NCI-H1092 treated with DMSO at 0.1 percent for 48 hours (cell line): ENCODE measurements at places on chromosomes 11 and 22.

- DNase-seq, result no peak
Measured at GRCh38 chr22:50485221-50486131, 1.2 kb upstream of the MIOX start.

DNA sequence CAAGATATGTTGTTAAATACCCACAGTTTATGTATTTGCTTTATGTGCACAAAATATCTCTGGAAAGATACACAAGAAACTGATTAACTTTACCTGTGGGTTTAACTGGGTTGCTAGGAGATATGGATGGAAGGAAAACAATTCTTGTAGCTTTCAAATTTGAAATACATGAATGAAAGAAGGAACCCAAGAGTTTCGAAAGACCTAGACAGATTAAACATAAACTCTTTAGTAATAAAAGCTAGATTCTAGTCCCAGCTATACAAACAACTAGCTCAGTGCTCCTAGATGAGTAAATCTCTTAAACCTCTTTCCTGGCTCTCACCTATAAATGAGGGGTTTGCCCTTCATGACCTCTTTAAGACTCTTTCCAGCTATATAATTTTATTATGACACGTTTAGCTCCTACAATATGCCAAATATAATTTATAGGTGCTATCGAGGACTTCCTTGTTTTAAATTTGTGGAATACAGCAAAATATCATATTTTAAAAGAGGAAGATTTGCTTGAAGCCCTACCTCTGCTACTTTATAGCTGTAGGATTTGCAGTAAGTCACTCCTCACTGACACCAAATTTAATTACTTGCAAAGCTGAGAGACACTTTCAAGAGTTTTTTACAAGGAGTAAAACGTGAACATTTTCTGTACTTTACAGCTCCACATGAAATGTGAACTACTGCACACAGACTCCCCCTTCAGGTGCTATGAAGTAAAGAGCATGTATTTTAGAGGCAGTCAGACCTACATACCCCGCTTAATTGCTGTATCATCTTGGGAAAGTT is 50.7 kb downstream of the RRAS2 start:
- DNase-seq, result peak; percentile 19

DNA sequence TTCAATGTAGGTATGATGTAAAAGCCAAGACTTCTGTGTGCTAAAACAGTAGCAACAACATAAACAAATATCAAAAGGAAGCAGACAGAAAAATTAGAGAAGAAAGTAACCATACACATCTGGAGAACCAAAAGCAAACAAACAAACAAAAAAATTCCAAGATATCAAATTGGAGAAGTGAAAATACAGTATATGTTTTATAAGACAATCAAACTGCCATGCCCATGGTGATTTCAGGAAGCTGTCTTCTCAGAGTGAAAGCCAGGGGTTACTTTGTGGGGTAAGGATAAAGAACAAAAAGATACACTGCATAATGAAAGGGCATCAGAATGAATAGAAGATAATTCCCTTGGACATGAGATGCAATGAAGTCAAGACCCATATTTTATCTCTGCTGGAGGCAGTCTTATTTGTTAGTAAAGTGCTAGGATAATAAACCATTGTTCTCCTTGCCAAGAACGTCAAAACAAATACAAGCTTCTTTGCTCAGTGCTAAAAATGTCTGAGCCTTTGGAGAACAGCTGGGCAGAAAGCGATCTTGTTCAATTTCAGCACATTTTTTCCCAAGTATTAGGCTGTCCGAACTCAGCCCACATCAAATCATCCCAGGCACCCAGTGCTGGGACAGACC is 38.1 kb upstream of the LDLRAD3 start:
- DNase-seq, result no peak

- DNase-seq, result no peak
Measured at GRCh38 chr11:19546325-19546724, 166.3 kb upstream of the NAV2 start.

DNA sequence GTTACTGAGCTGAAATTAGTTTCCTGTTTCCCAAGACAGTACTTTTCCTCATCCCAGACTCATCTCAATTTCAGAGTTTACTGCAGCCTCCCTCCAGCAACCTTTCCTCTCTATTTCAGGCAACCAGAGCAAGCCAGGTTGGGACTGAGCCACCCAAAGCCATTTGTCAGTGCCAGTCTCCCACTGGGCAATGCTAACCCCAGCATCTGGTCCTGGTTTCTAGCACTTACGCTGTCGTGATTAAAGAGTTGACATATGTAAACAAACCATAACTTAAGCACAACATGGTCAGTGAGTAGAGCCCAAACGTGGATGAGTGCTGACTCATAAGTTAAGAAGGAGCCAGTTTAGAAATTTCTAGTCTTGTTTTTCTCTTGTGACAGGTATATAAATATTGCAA is 119.6 kb upstream of the BLID start:
- DNase-seq, result peak; percentile 31

DNA sequence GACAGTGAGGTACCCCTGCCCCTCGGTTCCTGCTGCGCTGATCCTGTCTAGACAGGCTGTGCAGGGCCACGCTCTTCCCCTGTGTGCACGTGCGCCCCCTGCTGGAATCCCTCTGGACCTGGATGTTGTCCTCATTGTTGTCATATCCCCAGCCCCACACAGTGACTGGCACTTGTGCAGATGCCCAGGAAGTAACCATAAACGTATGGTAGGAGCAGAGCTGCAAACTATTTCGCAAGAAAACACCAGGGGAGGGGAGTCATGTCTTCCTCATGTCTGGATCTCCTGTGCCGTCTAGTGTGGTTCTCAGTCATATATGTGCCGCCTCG is 114.7 kb downstream of the CRYBB2 start:
- DNase-seq, result peak; percentile 48

DNA sequence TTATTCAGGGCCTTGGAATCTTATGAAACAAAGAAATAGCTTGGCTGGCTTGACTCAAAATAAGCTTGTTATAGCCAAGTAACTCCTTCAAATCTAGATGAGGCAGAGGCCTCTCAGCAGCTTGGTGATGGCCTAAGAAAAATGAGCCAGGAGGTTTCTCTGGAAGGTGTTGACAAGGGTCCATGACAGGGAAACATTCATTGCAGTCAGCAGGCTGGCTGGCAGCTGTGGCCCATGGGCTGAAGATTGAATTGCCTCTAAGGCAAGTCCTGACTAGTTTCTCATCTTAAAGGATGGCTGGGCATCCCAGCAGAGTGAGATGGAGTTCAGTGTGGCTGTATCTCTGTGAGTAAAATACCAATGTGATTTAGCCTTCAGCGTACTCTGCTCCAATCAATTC is 441.0 kb downstream of the NELL1 start:
- DNase-seq, result no peak

DNA sequence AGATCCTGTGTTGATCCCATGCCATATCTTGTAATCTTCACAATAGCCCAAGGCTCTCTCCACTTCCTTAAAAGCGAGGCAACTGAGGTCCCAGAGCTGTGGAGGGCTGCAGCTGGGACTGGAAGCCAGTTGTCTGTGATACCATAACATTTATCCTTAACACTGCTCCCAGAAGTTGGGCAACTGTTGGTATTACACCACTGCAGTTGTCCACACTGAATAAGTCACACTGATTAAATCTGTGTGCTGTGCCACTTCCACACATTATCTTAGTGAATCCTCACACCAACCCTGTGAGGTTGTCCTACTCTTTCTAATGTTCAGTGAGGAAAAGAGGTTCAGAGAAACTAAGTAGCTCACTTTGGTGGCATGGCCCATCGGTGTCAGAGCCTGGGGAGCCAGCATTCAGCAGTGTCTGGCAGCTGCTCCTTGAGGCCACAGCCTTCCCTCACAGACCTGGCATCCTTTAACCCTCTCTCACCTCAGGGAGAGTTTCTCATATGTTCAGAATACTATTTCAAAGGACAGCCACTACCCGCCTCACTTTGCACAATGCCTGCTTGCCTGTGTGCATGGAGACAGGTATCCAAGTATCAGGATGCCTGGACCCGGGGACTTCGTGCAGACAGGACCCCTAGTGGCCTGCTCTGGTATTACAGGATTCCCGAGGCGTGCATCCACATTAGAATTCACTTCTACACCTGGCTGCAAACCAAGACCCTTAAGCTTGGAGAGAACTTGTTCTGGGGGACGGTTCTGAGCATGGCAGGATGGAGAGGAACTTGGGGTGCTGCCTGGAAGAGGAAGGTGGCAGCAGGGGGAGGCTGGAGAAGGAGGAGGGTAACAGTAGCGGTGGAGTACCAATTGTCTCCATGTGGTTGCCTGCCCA is 221.9 kb upstream of the TBCEL start:
- peak; percentile 75 for DNase-seq

- no peak for DNase-seq
Measured at GRCh38 chr11:97557399-97557798, 1167.6 kb downstream of the JRKL start.

DNA sequence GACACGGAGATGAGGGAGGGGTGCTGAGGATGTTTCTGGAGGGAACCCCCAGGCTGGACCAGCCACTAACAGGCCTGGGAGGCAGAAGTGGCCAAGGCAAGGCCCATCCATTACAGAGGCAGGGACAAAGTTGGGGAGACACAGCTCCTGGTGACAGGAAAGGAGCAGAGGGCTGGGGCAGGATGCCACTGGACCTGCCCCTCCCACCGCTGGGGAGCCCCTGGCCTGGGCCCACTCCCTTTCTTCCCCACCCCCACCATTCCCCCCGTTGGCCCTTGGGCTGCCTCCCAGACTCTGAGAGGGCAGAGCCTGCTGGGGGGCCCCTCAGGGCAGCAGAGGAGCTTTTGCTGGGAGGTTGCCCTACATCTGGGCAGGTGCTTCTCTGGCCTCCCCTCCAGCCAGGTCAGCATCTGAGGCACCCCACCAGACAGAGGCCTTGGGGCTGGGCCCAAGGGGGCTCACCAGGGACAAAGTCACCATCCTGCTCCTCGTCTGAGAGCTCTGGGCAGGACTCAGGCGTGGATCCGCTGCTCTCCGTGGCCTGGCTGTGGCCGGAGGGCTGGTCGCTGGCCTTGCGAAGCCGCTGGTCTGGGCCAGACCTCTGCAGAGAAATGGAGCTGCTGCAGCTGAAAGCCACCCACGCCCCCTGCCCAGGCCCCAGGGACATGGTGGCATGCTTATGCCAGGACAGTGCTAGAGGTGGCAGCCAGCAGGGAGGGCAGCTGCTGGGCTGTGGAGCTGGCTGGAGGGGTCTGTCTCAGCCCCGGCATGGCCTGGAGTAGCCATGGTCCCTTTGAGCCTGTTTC is 33.1 kb upstream of the CARS1 start:
- no peak for DNase-seq

GRCh38 chr11:102408339-102408738 is 44.2 kb downstream of the TMEM123 start:
- no peak for DNase-seq

DNA sequence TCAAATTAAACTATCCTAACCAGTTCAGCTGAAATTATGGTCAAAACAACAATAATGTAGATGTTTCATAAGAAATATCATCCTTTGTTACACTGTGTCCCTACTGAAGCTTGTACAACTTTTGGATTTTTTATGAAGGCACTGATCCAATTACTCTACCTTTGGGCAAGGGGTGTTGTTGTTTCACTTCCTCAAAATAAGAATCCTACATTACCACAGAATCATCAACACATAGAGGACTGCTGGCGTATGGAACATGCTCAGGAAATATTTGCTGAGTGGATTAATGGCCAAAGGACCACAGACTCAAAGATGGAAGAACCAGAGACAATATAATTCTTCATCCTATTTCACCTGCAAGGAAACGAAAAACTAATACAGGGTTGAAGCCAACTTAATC is 907.5 kb upstream of the CCDC90B start:
- DNase-seq, result no peak

DNA sequence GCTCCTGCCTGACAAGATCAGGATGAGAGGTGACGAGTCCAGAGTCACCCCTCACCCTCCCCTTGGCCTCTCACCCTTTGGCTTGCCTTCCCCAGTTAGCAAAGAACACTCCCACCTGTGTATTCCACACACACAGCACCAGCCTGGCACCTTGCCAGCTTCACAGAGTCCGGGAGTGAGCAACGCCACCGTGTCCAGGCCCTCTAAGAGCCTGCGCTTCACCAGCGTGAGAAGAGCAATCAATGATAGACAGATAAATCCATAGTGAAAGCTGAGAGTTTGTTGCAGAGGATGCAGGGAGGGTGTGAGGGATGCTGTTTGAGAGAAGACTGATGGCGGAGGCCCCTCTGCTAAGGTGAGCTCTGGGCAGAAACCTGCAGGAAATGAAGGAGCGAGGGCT is 404.5 kb downstream of the LARGE1 start:
- DNase-seq, result peak; percentile 22

DNA sequence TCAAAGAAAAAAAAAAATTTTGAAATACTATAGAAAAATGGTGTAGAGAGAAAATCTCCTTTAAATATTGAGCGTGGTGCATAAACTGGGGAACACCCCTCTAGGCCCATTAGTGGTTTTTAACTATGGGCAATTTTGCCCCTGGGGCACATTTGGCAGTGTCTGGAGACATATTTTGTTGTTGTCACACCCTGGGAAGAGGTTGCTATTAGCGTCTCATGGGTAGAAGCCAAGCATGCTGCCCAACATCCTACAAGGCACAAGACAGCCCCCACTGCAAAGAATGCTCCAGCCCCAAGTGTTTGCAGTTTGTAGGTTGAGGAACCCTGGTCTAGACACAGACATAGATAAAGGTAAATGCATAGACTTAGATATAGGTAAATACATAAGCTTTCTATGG is 92.6 kb downstream of the KIAA1671 start:
- no peak for DNase-seq

- DNase-seq, result no peak
Measured at GRCh38 chr11:35815556-35816315, 128.1 kb upstream of the LDLRAD3 start.

DNA sequence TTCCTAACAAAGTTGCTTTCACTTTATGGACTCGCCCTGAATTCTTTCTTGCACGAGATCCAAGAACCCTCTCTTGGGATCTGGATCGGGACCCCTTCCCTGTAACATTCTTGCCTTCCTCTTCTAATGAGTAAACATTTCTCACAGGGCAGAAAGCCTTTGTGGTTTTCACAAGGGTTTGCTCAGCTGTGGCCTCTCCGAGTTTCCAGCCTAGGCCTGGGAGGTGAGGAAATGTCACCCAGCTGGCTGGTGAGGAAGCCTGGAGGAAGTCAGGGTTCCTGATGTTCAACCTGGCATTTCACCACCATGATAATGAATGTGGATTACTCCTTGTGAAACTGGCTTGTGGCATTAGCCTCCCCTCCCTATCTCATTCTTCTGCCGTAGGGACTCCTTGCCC is 224.9 kb downstream of the DSCAML1 start:
- no peak for DNase-seq

DNA sequence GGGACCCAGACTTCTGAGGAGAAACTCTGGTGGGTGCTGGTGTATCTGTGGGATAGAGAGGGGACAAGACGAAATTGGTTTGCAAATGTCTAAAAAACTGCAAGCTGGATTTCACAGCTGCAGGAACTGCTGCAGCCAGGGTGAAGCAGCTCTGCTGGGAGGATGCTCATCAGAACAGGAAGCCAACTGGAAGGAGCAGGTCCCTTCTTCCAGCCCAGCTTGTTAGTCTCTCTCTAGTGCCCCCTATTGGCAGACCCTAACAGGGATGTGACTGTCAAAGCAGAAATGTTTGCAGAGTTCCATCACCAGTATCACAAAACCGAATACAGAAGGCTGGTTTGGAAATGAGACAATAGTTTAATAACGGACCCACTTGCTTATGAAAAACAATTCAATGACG is 74.8 kb upstream of the SLC22A12 start:
- DNase-seq, result no peak
